Stimulated activated CD8-positive, alpha-beta memory T cell treated with anti-CD3 and anti-CD28 coated beads, Interleukin-2, amount 100 ng/mL, for 1 hour (primary cell): ENCODE measurements at places on chromosomes 3 and 15.

- no peak for DNase-seq
Measured at GRCh38 chr3:181707980-181708379, 3.7 kb upstream of the SOX2 start.

- no peak for DNase-seq
Measured at GRCh38 chr3:42961633-42962032, 17.5 kb upstream of the GASK1A start.

DNA sequence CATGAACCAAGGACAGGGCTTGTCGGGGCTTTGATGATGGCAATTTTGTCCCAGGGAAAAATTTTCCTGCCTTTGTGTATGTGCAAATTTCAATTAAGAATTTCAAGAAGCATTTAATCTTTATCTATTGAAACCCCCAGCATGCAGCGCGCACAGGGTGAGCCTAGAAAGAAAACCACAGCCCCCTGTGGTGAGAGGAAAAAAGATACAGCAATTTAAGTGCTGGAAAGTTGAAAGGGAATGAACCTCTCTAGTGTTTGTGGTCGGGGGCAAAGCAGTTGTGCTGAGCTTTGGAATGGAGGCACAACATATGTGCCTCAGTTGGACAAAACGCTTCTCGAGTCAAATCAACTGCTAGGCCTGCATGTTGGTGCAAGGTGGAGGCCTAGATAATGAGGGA, 111.8 kb upstream of the C15orf61 start:
- no peak for DNase-seq

GRCh38 chr3:89525609-89526008, 418.2 kb downstream of the EPHA3 start:
- no peak for DNase-seq

GRCh38 chr3:150421256-150421655, 13.2 kb downstream of the TSC22D2 start:
- no peak for DNase-seq

DNA sequence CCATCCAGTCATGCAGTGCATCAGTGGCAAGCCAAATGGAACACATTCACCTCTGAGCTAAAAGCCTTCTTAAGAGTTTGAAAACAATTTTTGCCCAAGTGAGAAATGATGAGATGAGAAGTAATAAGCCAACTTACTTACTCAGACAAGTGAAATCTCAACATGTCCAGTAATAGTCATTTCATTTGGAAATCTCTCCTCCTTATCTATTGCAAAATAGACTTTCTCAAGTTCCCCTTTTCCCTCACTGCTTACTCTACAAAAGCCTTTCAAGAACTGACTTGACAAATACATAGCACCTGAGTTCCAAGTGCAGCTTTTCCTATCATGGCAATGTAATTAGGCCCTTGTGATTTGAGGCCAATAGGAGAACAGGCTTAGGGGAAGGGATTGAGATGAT, 282.3 kb downstream of the SLC9A9 start:
- DNase-seq: no peak

DNA sequence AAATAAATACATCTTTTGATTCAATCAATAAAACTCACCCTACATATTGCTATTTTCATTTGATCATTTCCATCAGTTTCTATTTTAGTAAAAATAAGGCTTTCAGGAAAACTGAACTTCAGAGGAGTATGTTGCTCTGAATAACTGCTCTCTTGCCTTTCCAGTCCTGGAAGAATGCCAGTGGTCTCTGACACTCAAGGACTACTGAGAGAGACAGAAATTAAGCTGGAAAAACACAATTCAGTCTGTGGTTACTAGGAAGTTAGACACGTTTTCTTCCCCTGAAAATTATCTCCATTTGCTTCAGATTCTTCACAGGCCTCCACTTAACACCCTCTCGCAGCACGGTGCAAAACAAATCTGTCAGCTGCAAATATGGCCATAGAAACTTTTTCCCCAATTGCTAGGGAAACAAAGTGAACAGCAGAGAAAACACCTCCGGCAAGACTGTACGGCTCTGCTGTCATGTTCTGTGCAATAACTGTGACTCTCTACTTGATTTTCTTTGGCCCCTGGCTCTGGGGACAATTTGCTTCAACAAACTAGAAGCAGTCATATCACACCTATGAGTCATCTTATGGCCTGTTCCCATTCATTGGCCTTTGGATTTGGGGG, 353.0 kb downstream of the MAGI1 start:
- DNase-seq: no peak

- no peak for DNase-seq
Measured at GRCh38 chr15:35293353-35294130, 208.4 kb upstream of the NANOGP8 start.
